ENCODE measurements at places on chromosomes 6 and 20.

DNA sequence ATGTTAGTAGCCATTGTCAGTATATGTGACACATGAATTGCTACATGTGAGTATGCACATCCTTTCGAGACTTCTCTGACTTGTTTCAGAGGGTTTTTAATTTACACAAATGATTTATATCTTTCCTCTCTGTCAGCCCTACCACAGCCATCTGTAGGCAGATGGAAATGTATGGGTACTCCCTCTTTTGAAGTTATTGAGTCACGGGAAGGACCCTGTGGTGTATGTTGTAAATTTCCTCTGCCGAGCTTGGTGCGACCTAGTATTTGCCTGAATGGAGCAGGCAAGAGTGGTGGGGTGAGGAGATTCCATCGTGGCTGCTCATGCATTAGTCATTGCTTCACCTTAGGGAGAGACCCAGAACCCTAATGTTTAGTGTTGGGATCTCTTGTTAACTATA, 171.9 kb downstream of the JARID2 start:
- DNase-seq, result no peak

DNA sequence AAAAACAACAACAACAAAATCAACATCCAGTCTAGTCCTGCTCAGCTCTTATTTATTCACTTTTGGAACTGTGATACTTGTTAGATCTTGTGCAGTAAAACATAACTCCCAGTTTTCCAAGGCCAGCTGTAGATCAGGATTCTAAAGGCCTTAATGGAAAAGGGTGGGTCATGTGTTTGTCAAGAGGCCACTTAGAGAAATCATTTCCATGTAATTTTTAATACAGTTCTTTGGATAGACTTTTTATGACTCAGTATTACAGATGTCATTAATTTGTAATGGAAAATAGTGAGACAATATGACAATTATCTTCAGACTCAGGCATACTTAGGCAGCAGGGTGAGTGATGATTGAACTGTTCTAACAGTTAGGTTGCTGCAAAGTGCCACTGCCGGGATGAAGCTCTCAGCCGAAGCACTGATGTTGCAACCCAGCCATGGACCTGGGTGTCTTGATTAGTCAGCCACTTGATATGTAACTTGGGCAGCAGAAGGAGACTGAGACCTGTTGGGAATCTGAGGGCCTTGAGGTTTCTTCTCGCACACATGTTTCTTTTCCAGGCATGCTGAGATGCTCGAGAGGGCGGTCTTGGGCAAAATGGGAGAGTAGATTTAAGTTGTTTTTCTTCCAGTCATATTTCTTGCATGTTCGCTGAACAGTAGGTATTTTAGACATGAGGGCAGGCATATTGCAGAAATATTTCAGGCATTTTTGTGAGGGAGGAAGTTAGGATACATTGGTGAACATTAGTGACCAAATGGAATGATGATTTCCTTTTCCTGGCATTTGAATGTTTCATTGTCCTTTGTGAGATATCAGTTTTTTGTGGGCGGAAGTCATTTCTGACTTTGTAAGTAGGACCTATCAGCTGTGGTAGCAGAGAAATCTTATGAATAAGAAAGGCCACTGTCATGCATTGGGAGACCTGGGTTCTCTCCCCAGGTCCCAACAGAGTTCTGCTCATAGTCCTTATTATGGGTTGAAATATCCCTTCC, 52.3 kb downstream of the SLX4IP start:
- DNase-seq, result no peak

DNA sequence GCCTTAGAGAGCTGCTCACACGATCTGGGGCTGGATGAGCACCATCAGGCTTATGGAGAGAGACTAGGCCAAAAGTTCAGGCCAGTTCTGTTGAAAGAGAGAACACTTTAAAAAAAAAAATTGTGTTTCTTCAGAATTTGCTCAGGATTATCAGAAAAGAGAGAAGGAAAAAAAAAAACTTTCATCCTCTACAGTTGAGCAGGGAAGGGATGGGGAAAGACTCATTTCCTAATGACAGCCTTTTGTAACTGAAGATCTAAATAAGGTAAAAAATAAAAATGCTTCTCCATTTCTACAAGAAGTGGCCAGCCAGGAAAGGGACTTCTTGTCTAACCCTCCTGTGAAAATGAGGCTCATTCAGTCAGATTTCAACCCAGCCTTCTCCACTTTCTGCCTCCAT, 134.8 kb downstream of the LY86 start:
- DNase-seq, result no peak

DNA sequence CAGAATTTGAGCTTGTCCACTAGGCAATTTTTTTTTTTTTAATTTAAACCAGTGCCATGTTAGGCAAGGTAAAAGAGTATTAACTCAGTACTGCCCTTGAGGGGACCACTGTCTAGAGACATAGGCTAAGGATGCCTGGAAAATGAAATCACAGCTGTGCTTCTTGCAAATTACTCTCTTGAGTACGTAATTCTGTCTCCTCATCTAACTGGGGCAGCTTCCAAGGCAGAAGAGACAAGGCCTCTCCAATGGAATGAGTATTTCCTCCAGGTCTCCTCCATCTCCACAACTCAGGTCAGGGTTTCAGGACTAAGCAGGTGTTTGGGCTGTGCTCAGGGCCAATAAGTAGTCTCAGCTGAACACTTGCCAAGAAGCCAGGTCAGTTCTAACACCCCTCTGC, 33.8 kb upstream of the MRPS10 start:
- no peak for DNase-seq

GRCh38 chr20:62168061-62168460, 14.8 kb upstream of the MTG2 start:
- no peak for DNase-seq

DNA sequence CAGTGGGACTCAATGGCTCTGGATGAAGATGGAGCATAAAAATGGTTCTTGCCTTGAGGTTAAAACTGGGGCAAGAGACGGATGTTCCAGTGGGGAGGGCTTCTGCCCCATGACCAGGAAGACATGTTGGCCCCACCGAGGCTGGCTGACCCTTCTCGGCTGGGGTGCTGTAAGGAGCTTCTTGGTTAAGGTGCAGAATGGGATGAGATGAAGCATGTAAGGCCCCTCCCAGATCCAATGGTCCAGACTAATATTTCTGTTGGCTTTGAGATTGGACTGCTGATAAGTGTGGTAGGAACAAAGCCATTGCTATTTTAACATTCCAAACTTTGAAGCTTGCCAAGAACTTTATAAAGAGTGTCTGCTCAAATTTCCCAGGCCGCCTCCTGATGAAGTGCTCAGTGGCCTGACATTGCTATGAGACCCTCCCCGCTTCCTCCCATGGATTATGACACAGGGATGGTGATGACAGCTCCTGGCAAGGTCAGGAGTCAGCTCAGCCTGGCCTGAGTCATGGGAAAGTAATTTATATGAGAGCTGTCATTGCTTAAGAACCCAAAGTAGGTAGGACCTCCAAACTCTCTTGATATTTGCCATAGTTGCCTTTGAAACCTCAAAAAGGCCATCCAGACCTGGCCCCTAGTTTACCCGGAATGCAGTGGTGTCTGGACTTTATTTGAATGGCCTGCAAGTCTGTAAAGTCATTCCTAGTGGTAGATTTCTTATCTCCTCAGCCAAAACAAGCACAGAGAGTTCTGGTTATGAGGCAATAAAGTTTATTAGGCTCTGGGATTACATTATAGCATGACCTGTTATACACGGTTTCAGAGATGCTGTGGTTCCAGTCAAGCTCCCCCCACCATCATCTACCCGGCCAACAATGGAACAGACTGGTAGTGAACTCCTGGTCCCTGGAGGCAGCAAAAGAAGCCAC, 55.2 kb downstream of the TGM2 start:
- DNase-seq, result peak; percentile 99

GRCh38 chr20:50320901-50321796, 130.5 kb downstream of the CEBPB start:
- DNase-seq, result peak; percentile 97

- DNase-seq, result no peak
Observed at GRCh38 chr6:167705211-167705750, 121.4 kb upstream of the AFDN start.

DNA sequence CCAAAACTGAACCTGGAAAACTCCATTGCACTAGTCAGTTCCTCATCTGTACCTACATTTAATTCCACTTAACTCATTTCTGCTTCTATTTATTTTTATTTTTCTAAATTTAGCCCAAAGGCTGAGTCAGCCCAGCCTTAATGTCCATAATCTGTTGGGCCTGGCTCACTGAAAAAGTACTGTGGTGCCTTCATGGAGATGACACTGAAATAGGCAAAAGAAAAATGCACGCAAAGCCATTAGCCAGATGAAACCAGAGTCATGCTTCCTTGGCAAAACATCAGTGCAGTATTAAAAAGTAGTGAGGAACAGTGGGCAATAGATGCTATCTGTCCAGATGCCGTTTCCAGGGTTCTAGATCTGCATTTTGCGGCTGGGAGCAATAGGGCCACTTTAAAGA, 14.7 kb upstream of the PLCB4 start:
- DNase-seq, result no peak

DNA sequence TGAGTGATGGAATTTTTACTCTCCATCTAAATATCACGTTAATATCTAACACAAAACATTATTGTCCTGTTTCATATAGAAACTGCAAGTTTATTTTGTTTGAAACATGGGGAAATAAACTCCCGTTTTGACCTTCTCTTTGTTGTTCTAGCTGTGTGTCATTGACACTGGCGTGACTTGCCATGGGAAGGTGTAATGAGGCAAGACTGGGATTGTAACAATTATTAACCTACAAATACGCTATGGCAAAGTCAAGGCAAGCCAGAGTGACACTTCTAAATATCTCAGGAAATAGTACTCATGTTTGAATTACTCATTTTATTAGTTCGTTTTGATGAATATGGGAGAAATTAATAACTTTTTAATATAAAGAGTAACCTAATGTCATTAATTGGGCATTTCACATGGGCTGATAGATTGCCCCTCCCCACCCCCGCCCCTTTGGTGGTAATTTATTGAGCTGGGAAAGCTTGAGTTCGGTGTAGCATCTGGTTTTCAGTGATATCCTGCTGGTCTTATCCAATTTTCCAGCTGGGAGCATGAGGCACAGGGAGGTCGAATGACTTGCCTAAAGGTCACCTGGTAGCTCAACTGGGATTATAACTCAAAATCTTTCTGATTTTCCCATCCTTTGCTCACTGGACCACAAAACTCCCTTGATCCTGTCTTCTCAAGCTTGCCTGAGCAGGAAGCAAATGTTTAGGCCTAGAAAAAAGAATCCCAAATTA, 380.6 kb upstream of the JAG1 start:
- DNase-seq, result no peak

GRCh38 chr6:96237638-96238347, 222.0 kb downstream of the FUT9 start:
- DNase-seq, result no peak

GRCh38 chr20:24600012-24600411, 130.6 kb downstream of the SYNDIG1 start:
- no peak for DNase-seq

GRCh38 chr6:163554663-163555062, 140.1 kb downstream of the QKI start:
- DNase-seq, result no peak

All from HS-5 (cell line).